ENCODE measurements at places on chromosomes 11 and 22. TPM values are rescaled to one million over a fixed set of nuclear protein-coding genes. Genes with fewer than 3 reads are reported as not detected.

Gene SPDYC
- total RNA-seq: not detected

Gene NXPE1
- total RNA-seq: not detected

Gene COA4
- total RNA-seq: 64.0 TPM

Gene PANX3
- total RNA-seq: not detected

DNA sequence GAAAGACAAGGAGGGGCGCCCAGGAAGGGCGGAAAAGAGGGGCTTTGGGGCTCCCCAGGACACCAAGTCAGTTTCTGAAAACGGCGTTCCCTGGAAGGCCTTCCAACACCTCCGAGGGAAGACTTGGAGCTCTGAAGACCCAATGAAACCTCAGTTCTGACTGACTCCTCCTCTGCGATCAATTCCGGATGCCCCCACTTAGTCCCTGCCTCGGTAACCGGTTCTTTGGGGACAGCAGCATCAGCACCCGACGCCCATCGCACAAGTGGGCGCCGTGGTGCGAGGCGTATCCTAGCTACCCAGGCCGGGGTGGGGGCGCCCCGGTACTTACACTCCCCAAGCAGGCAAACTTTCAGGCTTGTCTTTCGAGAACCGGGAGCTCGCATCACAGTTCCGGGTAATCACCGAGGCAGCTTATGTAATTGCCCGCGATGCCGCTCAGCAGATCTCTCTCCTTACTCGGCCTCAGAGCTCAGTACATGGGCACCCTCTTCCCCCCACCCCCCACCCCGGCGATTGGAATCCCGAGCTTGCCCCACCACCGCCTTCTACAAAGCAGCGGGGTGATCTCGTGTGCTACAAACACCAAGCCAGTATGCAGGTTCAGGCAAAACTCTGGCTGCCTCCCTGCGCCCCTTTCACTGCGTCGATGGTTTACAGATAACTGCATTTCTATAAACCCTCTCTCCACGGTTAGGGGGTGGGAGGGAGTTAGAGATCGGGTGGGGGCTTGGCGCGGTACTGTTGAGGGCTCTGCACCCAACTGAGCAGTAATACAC lies 2.0 kb downstream of the TENM4 start:
- DNase-seq: no peak

DNA sequence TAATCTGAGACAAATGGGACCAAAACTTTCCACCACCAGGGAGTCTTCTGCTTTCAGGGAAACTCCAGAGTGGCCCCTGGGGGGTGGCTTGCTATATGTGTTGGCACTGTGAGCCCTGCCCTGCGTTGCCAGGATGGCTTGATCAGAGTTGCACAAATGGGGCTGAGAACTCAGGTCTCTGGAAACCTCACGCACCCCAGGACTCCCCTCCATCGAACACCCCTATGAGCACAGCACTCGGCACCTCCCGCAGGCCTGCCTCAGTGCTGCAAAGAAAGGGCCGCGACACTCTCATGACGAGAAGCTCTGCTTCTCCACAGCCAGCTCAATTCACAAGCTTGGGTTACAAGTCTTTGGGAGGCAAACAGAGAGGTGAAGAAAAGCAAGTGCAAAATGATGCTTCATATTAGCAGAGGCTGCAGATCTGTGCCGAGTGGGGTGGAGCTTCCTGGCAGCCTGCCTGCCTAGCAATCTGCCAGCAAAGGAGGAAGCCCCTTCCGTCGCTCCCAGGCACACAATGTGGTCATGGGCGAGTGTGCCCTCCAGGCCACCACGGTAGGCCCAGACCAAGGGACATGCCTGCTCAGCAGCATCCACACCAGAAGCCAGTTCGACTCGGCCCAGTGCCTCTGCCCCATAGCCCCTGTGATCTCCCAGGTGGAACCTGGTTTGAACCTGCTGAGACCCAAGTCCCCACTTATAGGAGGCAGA lies 55.7 kb downstream of the MYH9 start:
- DNase-seq: peak; percentile 55

- no peak for DNase-seq
These were observed 103.9 kb downstream of the SEZ6L start for GRCh38 chr22:26273011-26273675.

- peak; percentile 70 for DNase-seq
These were observed 32.4 kb downstream of the MCAM start for GRCh38 chr11:119284344-119285157.

DNA sequence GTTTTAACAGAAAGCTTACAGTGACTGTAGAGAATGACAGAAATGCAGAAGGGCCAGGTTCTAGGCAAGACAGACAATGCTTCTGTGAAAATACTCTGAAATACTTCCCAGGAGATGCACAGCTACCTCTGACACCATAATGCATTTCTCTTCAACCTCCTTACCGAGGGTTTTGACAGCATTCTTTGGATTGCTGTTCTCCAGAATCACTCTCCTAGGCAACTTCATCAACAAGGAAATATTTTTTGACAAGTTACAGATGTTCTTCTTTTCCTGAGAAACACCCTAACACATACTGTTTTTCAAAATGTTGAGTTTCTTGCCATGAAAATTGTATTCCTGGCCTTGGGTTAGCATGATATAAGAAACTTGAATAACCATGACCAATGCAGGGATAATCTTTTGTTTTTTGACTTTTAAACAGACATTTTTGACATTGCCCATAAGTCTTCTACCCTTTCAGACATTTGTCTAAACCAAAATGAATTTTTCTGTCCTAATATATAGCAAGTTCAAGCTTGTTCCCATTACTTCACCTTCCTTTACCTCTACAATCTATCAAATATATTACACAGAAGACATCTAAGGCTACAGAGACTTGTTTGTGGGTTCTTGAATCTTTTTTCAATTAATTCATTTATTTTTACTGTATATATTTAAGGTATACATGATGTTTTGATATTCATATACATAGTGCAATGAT lies 108.1 kb downstream of the CCDC34 start:
- DNase-seq: no peak

DNA sequence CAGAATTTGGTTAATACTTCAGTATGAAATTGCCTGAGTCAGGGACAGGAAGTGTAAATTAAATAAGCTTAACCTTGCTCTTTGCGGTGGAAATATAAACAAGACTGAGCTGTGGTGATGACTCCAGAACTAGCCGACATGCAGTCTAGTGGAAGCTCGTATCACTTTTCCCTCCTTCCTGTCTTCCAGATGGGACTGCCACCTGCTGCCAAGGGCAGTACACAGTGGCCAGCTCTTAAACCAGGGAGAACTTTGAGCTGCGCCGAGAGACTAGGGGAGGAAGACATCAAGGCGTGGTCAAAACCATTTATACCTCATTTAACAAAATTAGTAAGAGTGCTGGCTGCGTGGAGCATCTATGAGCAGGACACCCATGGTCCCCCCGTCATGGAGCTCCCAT lies 31.3 kb upstream of the CTTN start:
- DNase-seq: no peak

GRCh38 chr22:35299217-35299672 lies 449 bp upstream of the TOM1 start:
- DNase-seq: peak; percentile 19

- DNase-seq: no peak
These were observed 7.1 kb downstream of the VSIG10L2 start for GRCh38 chr11:125952973-125953372.

DNA sequence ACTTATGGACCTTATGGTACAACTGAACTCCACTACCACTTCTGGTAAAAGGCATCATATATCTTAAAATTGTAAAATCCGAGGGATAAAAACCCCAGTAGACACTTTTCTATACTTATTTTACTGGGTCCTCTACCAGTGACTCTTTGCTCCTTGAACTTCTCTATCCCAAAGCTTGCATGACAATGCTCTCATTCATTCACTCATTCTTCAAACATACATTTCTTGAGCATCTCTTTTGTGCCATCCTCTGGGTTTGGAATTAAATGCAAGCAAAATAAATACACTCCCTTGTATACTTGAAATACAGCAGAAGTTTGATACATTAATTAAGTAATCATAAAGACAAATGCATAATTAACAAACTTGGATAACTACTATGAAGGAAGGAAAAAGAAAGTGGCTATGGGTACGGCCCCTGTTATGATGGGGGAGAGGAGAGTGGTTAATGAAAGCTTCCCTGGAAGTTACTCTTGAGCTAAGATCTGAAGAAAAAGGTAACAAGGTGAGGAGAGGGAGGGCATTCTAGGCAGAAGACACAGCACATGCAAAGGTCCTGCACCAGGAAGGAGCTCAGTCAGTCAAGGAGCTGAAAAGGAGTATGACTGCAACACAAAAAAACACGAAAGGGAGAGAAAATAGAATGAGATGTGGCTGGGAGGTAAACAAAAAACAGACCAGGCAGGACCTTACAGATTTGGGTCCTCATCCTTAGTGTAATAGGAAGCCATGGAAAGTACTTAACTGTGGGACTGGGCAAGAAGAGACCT lies 8.0 kb downstream of the MPZL3 start:
- no peak for DNase-seq

DNA sequence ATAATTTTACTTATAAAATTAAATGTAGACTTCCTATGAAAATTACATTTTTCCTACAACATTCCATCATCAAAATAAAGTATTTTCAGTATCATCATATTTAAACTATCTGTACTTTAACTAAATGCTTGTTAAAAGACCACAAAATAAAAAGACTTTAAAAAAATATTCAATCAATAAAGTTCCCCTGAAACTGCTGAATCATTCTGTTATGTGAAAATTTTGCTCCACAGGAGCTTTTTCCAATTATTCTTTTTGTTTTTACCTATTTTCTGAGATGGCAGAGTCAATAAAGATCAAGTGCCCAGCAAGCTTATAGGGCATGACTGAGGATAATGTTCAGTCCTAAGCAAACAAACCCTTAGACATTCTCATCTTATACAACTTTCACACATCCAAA lies 27.3 kb downstream of the ALKBH8 start:
- no peak for DNase-seq

DNA sequence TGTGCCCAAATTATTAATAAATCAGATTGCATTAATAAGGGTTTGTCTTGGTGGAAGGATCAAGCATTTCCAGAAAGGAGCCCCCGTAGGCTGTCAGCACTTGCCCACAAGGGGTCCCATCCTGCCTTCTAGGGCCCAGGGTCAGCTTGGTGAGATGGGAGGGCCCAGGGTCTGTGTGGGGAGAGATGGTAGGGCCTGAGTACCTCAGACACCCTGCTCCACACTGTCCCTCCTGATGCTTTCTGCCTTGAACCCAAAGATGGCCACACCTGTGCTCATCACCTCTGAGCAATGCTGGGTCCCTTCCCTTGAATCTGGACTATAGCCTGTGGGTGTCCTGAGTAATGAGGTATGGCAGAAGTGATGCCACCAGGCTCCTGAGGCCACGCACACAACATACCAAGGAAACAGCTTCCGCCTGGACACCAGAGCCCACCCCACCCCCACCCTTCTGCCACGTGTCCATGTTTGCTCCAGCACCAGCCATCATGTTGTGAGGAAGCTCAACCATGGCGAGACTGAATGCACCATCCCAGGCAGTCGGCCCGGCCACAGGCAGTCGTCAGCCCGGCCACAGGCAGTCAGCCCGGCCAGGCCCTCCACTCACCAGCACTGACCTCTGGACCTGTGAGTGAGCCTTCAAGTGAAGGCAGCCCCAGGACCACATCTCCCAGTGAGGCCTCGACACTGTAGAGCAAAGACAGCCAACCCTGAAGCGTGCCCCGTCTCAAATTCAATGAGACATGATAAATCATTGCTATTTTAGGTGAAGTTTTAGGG lies 6.8 kb downstream of the BET1L start:
- no peak for DNase-seq

- no peak for DNase-seq
These were observed 247.8 kb downstream of the TBC1D22A start for GRCh38 chr22:47010211-47010610.

- DNase-seq: no peak
These were observed 93.2 kb downstream of the FAR1 start for GRCh38 chr11:13761716-13762115.

DNA sequence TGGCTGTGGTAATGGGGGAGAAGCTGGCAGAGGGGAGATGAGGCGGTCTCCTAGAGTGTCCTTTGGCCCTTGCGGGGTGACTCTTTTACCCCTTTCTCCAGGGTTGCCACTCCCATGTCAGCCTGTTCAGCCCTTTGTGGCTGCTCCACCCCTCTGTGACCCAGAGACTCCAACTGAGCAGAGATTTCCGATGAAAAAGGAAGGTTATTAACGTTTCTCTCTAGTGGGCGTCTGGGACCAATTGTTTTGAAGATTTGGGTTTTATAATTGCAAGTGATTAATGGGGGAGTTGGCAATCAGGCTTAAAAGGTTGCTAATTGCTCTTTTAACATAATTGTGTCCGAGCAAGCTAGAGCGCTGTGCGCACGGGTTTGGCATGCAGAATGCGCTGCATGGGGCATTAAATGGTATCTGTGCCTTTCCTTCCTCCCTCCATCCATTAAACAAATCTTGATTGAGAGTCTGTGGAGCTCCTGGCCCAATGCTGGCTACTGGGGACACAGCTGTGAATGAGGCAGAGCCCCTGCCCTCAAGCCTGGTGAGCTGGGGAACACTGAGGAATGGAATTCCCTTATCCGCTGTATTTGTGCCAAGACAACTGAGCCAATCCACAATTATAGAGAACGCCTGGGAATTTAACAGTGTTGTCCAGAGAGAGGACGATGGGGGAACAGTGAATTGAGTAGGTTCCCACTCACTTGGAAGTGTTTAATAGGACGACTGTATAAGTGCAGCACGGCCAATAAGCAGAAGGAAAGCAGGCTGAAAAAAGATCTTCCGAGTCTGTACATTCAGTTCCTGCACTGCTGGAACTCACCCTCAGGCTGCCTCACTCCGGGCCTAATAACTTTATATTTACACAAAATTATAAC lies 295.9 kb downstream of the MIAT start:
- no peak for DNase-seq

- peak; percentile 61 for DNase-seq
These were observed 12.8 kb upstream of the HYLS1 start for GRCh38 chr11:125874556-125875124.

- peak; percentile 62 for DNase-seq
These were observed 35.8 kb upstream of the MYOD1 start for GRCh38 chr11:17683377-17684161.

GRCh38 chr11:2093575-2094353 lies 45.4 kb downstream of the IGF2 start:
- no peak for DNase-seq

DNA sequence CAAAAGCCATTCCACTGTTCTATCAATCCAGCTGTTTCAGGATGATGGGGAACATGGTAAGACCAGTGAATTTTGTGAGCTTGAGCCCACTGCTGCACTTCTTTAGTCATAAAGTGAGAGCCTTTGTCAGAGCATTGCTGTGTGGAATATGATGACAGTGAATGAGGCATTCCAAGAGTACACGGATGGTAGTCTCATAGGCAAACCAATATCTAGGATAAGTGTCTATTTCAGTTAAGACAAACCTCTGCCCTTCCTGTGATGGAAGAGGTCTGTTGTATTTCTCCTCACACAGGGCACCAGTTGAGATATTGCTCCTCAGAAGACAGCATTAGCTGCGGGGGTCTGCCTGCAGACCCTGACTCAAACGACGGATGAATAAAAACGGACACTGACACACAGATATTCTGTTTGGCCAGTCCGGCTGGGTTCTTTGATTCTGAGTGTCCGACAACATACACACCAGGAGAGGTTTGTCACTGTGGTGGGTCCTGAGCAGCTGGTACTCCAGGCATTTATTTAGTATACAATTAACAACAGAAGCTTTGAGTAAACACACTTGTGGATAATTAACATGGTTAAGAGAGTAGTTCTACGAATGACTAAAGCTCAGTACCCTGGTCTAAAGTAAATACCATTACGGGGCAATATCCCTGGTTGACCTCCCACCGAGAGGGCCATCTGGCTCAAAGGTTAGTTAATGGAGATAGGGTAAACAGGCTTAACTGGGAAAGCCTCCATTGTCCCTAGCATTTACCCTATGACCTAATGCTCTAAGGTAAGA lies 121.7 kb downstream of the ZNF280B start:
- DNase-seq: no peak

GRCh38 chr22:35158336-35158735 lies 92.4 kb downstream of the ISX start:
- DNase-seq: no peak

- no peak for DNase-seq
These were observed 119.7 kb downstream of the RCN1 start for GRCh38 chr11:32210556-32210955.
